ENCODE measurements at places on chromosomes 1 and 21. TPM values are rescaled to one million over a fixed set of nuclear protein-coding genes. Genes with fewer than 3 reads are reported as not detected.
A peak's percentile ranks its signal among the peaks of the same experiment; 100 is the strongest.

GRCh38 chr1:90092441-90092840 is 97.5 kb downstream of the ZNF326 start:
- DNase-seq: no peak
- peaks cover 51% of the 10 kb centered on the region for H3K27me3 ChIP-seq
- H3K4me1 ChIP-seq: no peaks in the 10 kb centered on the region
- H3K27ac ChIP-seq: no peak overlapping the region
- H3K36me3 ChIP-seq: no peaks in the 10 kb centered on the region

GRCh38 chr21:41065539-41065938 is 102.4 kb upstream of the BACE2 start:
- H3K27ac ChIP-seq: no peak overlapping the region
- H3K4me1 ChIP-seq: no peaks in the 10 kb centered on the region
- no peak overlapping the region for H3K4me3 ChIP-seq
- peaks cover 49% of the 10 kb centered on the region for H3K27me3 ChIP-seq

- H3K4me1 ChIP-seq: peaks cover 61% of the 10 kb centered on the region
- DNase-seq: no peak
- no peaks in the 10 kb centered on the region for H3K27me3 ChIP-seq
- peaks cover 26% of the 10 kb centered on the region for H3K36me3 ChIP-seq
These were observed 869 bp downstream of the NAV1 start for GRCh38 chr1:201539561-201540431.

DNA sequence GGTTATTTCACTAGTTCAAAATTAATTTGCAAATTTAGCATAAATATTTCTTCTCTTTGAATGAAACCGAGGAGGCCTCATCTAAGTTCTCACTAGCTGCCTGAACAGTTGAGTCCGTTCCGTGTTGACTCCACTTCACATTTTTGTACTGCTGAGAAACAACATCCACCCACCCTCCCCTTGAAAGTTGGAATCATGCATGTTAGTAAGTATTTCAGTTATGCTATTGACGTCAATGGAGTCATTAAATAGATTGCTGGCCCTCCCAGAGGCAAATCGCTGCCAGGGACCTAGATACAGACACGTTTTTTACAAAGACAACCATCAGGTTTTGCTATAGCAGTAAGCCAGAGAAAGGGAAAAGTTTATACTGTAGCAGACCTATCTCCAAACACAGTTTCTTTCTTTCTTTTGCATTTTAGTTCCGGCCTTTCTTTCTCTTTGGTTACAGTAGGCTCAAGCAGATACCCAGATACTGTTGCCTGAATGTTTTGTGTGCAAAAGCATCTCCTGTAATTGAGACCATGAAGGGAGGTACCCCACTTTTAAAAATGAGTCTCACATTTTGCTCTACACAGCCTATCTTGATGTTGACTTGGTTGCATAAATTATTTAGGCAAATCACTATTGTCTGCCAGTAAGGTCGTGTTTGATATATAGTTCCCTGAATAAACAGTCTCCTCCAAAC is 262.6 kb upstream of the SGIP1 start:
- H3K36me3 ChIP-seq: peaks cover 4% of the 10 kb centered on the region
- H3K27ac ChIP-seq: peak overlapping the region; percentile 72
- no peaks in the 10 kb centered on the region for H3K27me3 ChIP-seq

DNA sequence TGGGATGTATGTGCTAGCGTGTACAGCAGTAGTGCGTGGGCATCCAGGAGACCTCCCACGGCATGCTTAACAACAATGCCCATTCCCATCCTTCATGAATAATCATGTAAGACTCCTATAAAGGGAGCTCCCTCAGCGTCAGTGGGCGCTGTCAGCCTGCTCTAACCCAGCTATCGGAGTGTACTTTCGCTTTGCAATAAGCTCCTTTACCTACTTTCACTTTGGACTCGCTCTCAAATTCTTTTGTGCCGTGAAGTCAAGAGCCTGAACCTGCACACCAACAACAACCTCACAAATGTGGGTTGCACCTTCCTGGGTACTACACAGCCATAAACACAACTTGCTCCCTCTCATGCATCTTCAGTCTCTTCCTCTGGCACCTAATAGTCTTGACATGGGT is 114.8 kb upstream of the PAXBP1 start:
- H3K36me3 ChIP-seq: no peaks in the 10 kb centered on the region
- no peaks in the 10 kb centered on the region for H3K4me1 ChIP-seq
- H3K27me3 ChIP-seq: peaks cover 66% of the 10 kb centered on the region
- no peak overlapping the region for H3K27ac ChIP-seq
- peak overlapping the region; percentile 63 for H3K4me3 ChIP-seq

DNA sequence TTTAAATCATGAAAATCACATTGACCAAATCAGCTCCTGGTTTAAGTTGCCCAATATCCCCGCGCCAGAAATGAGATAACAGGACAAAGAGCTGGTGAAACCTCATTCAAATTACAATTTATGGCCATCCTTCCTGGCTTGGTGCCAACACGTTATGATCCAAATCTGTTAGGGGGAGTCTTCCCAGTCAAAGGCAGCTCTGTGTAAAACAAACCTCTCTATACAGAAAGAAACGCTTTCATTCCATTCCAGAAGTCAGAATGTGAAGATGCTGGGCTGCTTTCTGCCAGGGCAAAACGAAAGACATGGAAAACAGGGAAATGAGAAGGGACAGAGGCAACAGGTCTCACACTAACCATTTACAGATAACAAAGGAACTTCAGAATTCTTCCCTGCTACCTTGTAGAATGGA is 53.5 kb upstream of the TIAM1 start:
- no peak for DNase-seq
- no peaks in the 10 kb centered on the region for H3K27me3 ChIP-seq
- H3K27ac ChIP-seq: no peak overlapping the region
- H3K36me3 ChIP-seq: no peaks in the 10 kb centered on the region

- no peak overlapping the region for H3K4me3 ChIP-seq
- H3K36me3 ChIP-seq: no peaks in the 10 kb centered on the region
- no peak overlapping the region for H3K27ac ChIP-seq
- H3K27me3 ChIP-seq: peaks cover 10% of the 10 kb centered on the region
- H3K4me1 ChIP-seq: no peaks in the 10 kb centered on the region
- DNase-seq: no peak
These were observed 114.8 kb downstream of the MAB21L3 start for GRCh38 chr1:116226017-116226416.

DNA sequence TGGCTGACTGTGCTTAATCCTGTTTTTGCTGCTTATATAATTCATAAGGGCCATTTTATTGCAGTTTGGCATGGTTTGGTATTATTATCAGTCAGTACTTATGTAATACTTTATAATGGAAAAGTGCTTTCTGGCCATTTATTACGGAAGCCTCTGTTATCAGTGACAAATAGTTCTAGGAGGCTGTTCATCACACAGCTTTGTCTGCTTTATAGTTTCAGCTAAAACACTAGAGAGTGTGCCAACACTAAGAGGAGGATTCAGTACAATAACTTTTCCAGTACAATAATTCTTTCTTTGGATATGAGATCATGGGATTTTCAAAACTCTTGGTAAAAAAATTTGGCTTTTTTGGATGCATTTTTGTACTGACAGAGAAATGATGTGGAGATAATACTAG is 102.9 kb upstream of the PTGFR start:
- no peak for DNase-seq
- no peaks in the 10 kb centered on the region for H3K27me3 ChIP-seq
- no peak overlapping the region for H3K4me3 ChIP-seq
- no peaks in the 10 kb centered on the region for H3K36me3 ChIP-seq
- H3K4me1 ChIP-seq: peaks cover 10% of the 10 kb centered on the region
- no peak overlapping the region for H3K27ac ChIP-seq

- DNase-seq: no peak
- H3K4me3 ChIP-seq: no peak overlapping the region
- H3K4me1 ChIP-seq: peaks cover 20% of the 10 kb centered on the region
- H3K27ac ChIP-seq: peak overlapping the region; percentile 21
- peaks cover 15% of the 10 kb centered on the region for H3K36me3 ChIP-seq
These were observed 4.7 kb downstream of the SLC35F3 start for GRCh38 chr1:233909195-233909594.

GRCh38 chr1:34900775-34901502 is 28.5 kb downstream of the DLGAP3 start:
- no peak overlapping the region for H3K4me3 ChIP-seq
- H3K36me3 ChIP-seq: no peaks in the 10 kb centered on the region
- H3K27me3 ChIP-seq: peaks cover 61% of the 10 kb centered on the region
- no peaks in the 10 kb centered on the region for H3K4me1 ChIP-seq
- no peak overlapping the region for H3K27ac ChIP-seq

DNA sequence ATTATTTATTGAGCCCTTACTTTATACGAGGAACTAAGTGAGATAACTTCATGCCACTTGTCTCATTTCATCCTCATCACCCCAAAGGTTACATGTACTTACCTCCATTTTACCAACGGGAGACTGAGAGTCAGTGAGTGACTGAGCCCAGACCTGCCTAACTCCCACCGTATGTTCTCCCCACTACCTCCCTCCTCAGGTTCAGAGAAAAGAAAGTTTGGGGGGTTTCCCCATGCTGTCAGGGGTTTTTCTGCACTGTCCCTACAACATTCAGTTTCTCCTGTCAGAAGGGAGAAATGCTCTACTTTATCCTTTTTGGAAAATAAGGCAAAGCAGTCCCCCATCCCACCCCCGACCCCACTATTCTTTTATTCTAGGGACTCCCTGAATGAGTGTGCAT is 32.9 kb downstream of the FAM78B start:
- no peak overlapping the region for H3K4me3 ChIP-seq
- no peaks in the 10 kb centered on the region for H3K36me3 ChIP-seq
- H3K27me3 ChIP-seq: no peaks in the 10 kb centered on the region

The RNU1-4 gene
- 1,905 TPM for total RNA-seq

The LCE6A gene
- not detected for total RNA-seq

The TMEM201 gene
- total RNA-seq: 18.5 TPM

The OR14K1 gene
- not detected for total RNA-seq

The IRF2BP2 gene
- total RNA-seq: 192 TPM

The S1PR1 gene
- not detected for total RNA-seq

The C1orf185 gene
- not detected for total RNA-seq

The SPRR2B gene
- total RNA-seq: not detected

The LIPI gene
- total RNA-seq: not detected
